ENCODE measurements at places on chromosomes 1 and 21.

- DNase-seq = no peak
Observed at GRCh38 chr1:110647254-110647891, 27.4 kb downstream of the KCNA3 start.

- DNase-seq = no peak
Observed at GRCh38 chr1:182309631-182310351, 81.8 kb downstream of the GLUL start.

GRCh38 chr21:14548779-14549178, 2.7 kb upstream of the SAMSN1 start:
- DNase-seq = no peak

- DNase-seq = peak; percentile 83
Observed at GRCh38 chr1:118504867-118505266, 319.8 kb upstream of the SPAG17 start.

DNA sequence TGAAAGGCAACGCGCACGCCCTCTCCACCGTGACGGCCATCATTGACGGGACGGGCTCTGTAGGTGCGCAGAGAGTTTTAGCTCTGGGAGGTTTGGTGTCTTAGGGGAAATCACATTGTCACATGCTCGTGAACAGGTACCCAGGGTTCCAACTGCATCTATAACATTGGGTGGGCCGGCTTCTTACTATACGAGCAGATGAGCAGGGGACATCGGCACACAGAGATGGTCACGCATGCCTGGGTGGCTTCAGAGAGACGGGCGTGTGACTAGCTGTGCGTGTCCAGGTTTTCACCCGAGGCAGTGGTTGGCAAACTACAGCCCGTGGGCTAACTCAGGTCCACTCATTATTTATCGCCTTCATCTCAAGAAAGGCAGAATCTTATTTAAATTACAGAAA, 54.7 kb downstream of the SLC37A1 start:
- no peak for DNase-seq

- DNase-seq = no peak
Observed at GRCh38 chr21:33388188-33388587, 15.0 kb upstream of the IFNGR2 start.

DNA sequence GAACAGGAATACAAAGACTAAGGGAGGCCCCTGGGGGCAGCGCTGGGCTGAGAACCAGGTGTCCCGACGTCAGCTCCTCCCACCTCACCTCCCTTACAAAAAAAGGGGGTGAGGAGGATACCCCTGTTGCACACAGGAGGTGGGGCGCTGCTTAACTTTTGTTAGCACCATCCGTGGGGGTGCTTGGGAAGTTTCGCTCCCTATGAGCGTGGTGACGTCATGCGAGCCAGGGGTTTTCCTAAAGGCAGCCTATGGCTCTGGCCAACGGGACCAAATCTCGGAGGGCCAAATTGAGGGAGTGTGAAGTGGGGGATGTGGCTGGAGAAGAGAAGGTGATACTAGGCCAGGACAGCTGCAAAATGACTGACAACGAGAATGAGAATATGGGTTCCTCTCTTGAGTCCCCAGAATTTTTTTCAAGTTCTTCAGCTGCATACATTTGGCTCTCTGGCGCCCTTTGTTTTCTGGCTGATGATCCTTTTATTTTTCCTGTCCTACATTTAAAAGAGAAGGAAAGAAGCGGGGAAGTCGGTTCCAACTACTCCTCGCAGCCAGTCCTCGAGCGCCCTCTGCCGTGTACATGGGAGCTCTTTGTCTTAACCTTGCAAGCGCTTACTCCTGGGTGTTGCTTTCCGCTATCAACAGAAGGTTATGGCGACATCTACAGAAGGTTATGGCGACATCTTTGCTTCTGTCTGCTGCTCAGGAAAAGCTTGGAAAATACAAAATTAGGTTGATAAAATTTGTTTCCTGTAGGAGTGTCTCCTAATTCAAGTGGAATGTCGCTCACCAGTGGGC, 48.0 kb upstream of the ZC3H11B start:
- DNase-seq = peak; percentile 86

GRCh38 chr1:56045477-56045876, 533.9 kb downstream of the PLPP3 start:
- DNase-seq = no peak

DNA sequence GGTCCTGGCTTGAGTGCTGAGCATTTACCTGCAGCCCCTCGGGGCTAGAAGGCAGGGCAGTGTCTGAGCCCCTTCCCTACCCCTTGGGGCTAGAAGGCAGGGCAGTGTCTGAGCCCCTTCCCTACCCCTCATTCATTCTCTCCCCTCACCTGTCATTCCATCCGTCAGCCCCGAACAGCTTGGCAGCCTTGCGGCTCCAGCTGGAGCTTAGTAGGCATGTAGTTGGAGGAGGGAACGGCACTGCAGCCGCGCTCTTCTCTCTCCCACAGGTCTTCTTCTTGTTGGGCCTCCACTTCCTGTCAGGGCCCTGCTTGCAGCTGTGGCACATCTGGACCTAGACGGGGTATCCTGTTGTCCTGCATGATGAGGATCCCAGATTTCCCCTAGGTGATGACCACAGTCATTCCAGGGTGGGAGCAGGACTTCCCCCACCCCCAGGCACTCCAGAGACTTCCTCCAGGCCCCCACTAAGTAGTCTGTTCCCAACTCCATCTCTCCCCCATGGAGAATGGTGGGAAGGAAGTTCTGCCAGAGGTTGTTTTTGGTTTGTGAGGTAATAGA, 22.2 kb downstream of the MAPKAPK2 start:
- DNase-seq = no peak

DNA sequence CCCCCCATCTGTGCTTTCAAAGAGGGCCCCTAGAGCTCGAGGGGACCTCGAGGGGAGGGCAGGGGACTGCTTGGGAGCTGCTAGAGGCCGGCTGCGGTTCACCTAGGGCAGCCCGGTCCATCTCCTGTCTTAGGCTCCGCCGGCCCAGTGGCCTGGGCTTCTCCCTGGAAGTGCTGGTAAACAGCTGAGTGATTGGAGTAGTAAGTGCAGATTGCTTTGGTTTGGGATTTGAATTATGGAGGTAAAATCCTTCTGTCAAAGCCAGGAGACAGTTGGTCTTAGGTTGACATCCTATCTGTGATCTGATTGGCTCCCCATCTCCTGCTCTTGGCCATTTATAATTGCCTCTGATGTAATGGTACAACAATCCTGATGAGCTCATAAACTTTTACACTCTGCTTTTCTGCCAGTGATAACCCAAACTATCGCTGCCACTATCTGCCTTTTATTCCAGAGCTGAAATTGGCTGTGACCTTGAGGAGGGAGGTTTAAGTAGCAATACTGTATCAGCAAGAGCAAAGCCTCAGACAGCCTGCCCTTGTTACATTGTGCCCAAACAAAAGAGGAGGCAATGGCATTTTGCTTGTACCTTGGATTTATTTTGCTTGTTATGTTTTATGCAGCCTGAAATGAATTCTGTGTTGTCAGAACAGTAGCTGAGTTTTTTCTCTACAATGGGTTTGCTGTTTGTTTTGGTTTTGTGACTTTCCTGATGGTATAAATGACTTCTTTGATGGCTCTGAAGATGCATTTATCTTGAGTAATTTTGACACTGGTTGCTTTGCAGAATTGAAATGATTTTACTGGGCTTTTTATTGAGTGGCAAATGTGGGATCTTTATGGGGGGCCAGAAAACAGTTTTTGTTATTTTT, 2.4 kb downstream of the ARID1A start:
- DNase-seq = peak; percentile 98

DNA sequence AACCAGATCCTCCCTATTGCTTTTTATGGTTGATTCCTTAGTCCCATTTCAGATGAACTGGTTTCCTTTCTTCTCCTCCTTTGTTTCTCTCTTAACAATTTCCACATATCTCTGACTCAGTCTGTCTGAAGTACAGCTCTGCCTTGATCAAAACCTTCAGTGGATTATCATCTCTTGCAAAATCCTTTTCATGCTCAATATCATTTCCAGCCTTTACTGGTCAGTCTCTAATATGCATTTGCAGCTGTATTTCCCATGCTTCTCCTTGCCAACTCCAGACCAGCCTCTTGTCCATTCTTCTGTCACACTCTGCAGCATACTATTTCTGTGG, 72.2 kb downstream of the SNX7 start:
- no peak for DNase-seq

DNA sequence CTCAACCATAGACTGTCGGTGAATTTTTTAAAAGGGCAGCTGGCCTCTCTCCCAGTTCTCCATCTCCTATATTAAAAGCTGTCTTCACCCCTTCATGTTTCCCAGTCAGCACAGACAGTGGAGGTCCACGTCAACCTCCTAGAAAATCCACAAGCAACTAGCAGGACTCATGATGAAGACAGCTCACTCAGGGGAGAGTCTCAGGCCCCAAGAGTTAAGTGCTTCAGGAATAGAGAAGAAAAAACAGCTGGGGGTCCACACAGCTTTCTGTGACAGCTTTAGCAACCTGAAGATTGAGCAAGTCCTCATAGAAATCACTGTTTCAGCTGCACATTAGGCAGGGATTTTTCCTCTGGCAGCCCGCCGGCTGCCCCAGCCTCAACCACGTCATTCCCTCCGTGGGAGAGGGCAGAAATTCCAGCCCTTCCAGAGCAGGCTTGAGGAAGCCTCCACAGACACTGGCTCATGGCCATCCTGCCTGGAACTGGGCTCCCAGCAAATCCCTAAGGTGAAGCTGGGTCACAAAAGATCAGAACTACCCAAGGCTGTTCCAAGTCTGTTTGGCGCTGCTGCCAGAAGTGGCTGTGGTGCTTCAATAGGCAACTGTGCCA, 15.2 kb downstream of the GPR161 start:
- DNase-seq = peak; percentile 59

DNA sequence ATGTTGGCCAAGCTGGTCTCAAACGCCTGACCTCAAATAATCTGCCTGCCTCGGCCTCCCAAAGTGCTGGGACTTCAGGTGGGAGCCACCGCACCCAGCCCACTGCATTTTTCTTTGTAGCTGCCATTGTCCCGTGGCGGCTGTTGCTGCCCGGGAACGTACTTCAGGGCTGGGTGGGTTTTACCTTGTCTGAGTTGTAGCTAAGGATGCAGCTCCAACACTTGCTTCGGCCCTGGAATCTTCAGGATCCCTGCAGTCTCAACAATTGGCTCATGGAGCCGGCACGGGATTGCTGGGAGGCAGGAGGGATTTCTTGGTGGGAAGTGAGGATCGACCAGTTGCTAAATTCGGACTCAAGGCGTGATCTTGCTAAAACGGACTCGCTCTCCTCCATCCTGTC, 10.7 kb downstream of the TNFRSF8 start:
- no peak for DNase-seq

- no peak for DNase-seq
Observed at GRCh38 chr1:28646040-28646439, 2.4 kb upstream of the RNU11 start.

DNA sequence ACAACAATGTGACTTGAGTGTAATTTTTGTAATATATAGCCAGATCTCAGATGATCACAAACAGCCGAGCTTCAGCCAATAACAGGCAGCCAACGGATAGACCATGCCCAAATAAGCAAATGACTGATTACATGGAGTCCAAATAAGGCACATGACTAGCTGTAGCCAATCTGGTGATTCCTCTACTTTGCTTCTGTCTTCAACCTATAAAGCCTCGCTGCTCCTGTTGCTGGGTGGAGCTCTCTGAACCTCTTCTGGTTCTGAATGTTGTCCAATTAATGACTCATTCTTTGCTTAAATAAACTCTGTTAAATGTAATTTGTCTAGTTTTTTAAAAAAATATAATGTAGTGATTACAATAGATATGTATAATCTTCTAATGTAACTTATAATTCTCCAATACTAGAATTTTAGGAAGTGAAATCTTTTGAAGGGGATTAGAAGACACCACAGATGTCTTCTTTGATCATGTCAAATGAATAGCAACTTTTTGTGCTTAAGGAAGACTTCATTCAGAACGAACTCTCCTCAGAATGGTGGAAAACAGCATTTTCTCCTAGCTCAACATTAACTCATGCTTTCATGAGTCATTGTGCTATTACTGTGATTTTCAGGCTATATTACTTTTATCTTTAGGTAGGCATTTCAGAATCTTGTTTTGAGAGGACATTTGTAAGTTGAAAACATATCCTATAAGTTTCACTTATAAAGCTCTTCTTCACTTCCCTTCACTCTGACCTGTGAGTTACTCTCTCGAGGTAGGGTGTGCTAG, 857.8 kb upstream of the B3GALT2 start:
- DNase-seq = no peak

GRCh38 chr1:189790335-189790734, 687.3 kb downstream of the BRINP3 start:
- DNase-seq = no peak

- DNase-seq = peak; percentile 62
Observed at GRCh38 chr1:94258873-94259331, 21.5 kb upstream of the ARHGAP29 start.

- DNase-seq = no peak
Observed at GRCh38 chr1:207079706-207080241, 8.9 kb upstream of the C4BPB start.

DNA sequence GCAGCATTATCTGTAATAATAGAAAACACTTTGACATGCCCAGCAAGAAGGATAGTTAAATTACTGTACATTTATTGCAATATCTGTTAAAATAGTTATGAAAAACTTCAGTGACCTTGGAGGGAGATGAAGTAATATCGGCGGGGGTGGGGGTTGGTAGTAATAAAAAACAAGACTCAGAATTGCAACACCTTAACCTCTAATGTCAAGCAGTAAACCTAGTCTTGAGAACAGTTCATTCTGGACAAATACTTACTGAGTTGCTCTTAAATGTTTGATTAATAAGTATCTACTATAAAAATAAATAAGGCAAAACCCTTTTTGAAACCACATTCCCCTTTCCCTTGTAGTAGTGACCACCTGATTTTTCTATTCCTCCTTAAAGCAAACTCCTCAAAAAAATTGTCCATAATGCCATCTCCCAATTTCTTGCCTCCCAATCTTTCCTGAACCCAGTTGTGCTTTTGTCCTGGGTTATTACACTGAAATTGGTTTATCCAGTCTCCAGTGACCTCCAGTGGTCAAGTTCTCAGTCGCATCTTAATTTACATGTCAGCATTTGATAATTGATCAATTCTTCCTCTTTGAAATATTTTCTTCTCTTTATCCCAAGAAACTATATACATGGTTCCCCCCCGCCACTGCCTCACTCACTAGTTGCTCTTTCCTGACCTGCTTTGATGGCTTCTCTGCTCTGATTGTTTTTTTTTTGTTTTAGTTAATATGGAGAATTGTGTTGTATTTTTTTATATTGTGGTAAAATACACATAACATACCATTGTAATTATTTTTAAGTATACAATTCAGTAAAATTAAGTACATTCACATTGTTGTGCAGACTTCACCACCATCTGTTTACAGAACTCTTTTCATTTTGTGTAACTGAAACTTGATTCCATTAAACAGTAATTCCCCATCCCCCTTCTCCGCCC, 36.8 kb downstream of the RAP1A start:
- DNase-seq = peak; percentile 45

GRCh38 chr1:6891781-6892579, 106.7 kb downstream of the CAMTA1 start:
- DNase-seq = no peak

Measured in LNCaP clone FGC (cell line).